Left colon (tissue), 2 donors: ENCODE measurements at places on chromosomes 3 and 15.
A peak's percentile ranks its signal among the peaks of the same experiment; 100 is the strongest.

- DNase-seq: peak; percentile 23
These were observed 11.0 kb downstream of the VILL start for GRCh38 chr3:38001456-38002081.

DNA sequence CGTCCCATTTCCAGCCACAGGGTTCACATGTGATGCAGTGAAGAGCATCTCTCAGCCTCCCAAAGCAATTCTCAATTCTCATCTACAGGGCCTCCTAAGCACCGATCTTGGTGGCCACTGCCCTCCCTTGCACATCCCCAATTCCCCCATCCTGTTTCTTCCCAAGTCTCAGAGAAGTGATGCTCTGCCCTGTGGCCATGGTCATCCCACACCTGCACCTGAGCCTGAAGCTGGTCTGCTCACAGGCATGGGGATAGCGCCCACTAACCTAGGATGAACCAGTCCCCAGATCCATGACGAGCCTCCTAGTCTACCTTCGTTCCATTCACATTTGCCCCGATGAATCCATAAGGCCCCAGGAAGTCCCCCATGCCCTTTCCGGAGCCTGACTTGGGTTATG lies 201.5 kb downstream of the UACA start:
- DNase-seq: no peak

- no peak for DNase-seq
These were observed 8.8 kb downstream of the DLL4 start for GRCh38 chr15:40937762-40938535.

- no peak for DNase-seq
These were observed at the start of gene CNTN6 for GRCh38 chr3:1092771-1093170. Gene CNTN6 (plus strand): TSS chr3:1093024. CDS start chr3:1148009, 54,985 bp downstream.

GRCh38 chr15:64209680-64210334 lies 47.0 kb upstream of the PPIB start:
- DNase-seq: no peak

- no peak for DNase-seq
These were observed 176.7 kb upstream of the TLE3 start for GRCh38 chr15:70274255-70274880.

DNA sequence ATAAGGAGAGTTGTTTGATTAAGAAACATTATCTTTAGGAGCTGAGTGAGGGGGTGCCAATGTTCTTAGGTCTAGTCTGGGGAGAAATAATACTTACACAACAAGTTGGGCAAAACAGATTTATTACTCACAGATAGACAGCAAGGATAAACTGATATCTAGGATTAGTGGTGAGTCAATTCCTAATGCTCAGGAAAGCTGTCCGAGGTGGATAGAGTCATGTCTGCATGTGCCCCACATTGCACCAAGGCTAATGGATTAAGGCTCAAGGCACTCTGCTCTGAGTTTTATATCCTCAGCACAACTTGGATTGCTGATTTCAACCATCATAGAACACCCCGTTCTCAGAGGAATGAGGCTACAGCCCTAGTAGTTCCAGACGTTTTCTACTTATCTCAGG lies 1042.3 kb downstream of the OTOL1 start:
- no peak for DNase-seq

- peak; percentile 92 for DNase-seq
These were observed at the start of gene PXYLP1 for GRCh38 chr3:141231101-141231951. Gene PXYLP1 (plus strand): TSS chr3:141231825. CDS start chr3:141260176, 28,351 bp downstream.

GRCh38 chr3:69326855-69327300 lies 59.0 kb downstream of the FRMD4B start:
- DNase-seq: no peak

DNA sequence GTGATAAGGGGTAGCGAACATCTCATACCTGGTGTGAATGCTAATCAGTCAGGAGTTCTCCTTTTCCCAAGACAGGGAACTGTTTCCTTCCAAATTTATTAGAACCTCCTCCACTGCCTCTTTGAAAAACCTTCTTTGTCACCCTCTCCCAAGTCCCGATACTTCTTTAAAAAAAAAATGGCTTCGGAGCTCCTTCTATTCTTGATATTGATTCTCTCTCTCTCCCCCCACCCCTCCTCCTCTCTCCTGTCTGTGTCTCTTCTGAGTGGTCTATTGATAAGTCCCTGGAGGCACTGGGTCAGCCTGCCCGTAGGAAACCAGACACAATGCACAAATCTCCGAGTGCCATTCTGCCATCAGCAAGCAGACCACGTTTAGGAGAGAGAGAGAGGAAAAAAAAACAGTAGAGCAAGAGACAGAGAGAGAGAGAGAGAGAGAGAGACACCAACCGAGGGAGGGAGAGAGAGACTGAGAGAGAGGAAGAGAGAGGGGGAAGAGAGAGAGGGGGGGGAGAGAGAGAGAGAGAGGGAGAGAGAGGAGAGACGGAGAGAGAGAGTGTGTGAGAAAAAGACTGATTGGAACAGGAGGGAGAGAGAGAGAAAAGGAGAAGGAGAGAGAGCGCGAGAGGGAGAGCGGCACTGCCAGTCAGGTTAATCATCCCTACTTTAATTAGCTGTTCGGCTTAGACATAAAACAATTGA lies 160.9 kb downstream of the TIGIT start:
- no peak for DNase-seq

- DNase-seq: peak; percentile 80
These were observed 20.6 kb upstream of the EPHB3 start for GRCh38 chr3:184540777-184541681.

GRCh38 chr3:109442531-109442930 lies 105.2 kb upstream of the DPPA4 start:
- DNase-seq: no peak

DNA sequence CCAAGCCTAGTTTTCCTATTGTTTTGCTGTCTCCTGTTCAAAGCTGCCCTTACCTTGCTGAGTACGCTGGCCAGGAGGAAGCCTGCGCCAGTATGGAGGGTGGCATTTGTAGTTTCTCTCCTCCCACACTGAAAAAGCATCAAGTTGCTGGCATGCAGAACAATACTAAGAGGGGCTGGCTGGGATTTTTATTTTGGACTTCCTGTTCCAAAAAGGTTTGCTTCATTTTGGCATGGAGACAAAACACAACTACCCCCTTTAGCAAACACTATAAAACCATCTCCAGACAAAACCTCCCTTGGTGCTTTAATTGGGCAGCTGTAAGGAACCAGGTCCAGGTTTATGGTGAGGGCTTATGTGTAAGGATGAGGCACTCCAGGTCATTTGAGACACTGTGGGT lies 457.6 kb downstream of the PDCD6IP start:
- DNase-seq: no peak

DNA sequence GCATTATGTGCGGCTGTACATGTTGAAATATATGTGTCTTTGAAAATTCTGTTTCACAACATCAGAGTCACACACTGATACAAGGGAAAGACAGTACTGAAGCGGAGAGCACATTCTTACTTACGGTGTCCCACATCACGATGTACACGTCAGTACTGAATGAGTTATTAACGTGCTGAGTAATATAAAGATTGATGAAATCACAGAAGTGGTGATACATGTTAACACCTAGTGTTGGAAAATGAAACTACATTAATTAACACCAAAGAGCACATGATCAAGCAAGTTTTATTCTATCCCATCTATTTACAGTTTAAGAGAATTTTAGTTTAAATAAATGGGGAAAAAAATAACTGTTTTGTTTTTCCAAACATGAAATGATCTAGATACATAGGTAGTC lies 15.6 kb downstream of the EOGT start:
- no peak for DNase-seq

- no peak for DNase-seq
These were observed 61.5 kb downstream of the CGGBP1 start for GRCh38 chr3:87997298-87997697.

- DNase-seq: no peak
These were observed 9.1 kb downstream of the CCR4 start for GRCh38 chr3:32960404-32961170.

GRCh38 chr3:76367281-76367680 lies 581.9 kb upstream of the ZNF717 start:
- DNase-seq: no peak

DNA sequence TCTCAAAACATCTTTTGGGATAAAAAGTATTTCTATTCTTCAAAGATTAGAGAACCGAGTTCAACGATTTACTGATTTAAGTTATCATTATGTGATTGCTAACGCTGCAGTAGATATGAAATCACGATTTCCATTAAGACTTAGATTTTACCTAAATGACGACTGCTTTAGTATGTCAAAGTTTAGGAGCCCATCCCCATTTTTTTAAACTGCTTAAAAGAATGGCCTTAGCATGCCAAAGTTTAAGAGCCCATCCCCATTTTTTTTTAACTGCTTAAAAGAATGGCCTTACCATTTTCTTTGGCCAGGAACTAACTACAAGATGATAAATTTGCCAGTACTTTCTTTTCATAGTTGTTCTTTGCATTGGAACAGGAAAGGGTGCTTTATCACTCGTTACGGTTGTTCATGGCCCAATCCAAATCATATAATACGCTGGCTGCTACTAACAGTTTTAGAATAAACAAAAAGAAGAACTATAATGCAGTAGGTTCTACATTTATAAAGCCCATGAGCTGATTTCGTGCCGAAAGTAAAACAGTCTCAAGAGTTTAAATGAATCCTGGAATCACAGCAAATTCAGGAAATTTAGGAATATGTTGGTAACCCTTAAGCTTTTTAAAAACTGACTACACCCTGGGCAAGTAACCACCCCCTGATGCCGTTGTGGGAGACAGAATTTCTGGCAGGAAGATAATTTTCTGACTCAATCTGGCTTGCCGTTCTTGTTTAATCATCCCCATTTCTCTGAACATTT lies 869 bp upstream of the TSC22D2 start:
- no peak for DNase-seq

GRCh38 chr15:72472992-72473610 lies 1.0 kb upstream of the ARIH1 start:
- DNase-seq: no peak
